ENCODE measurements at places on chromosomes 7 and 10. TPM values are rescaled to one million over a fixed set of nuclear protein-coding genes. Genes with fewer than 3 reads are reported as not detected.

SKIDA1 gene
- 0.13 TPM for polyA plus RNA-seq

KLLN gene
- 0.10 TPM for polyA plus RNA-seq

EPDR1 gene
- polyA plus RNA-seq = not detected

PROSER2 gene
- polyA plus RNA-seq = 13.0 TPM

SEMA3E gene
- 0.91 TPM for polyA plus RNA-seq

TMUB1 gene
- 22.3 TPM for polyA plus RNA-seq

SLC29A4 gene
- polyA plus RNA-seq = 0.43 TPM

- no peaks in the 10 kb centered on the region for H3K4me1 ChIP-seq
- DNase-seq = no peak
- H3K27ac ChIP-seq = no peak overlapping the region
- H3K36me3 ChIP-seq = no peaks in the 10 kb centered on the region
- no peak overlapping the region for H3K4me3 ChIP-seq
- no peaks in the 10 kb centered on the region for H3K27me3 ChIP-seq
These were observed 84.5 kb downstream of the PRKG1 start for GRCh38 chr10:51158832-51159231.

DNA sequence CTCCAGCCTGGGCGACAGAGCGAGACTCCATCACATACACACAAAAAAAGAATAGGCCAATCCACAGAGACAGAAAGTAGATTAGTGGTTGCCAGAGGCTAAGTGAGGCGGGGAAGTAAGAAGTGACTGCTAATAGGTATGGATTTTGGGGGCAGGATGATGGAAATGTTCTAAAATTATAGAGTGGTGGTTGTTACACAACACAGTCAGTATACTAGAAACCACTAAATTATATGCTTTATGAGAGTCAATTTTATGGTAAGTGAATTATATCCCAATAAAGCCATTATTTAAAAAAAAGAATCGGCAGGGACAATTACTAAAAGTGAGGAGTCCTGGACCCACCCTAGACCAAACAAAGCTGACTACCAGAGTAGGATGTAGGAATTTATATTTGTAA, 24.3 kb downstream of the DENND2A start:
- no peak for DNase-seq
- H3K27me3 ChIP-seq = no peaks in the 10 kb centered on the region
- peaks cover 8% of the 10 kb centered on the region for H3K4me1 ChIP-seq
- no peaks in the 10 kb centered on the region for H3K36me3 ChIP-seq
- H3K27ac ChIP-seq = no peak overlapping the region

DNA sequence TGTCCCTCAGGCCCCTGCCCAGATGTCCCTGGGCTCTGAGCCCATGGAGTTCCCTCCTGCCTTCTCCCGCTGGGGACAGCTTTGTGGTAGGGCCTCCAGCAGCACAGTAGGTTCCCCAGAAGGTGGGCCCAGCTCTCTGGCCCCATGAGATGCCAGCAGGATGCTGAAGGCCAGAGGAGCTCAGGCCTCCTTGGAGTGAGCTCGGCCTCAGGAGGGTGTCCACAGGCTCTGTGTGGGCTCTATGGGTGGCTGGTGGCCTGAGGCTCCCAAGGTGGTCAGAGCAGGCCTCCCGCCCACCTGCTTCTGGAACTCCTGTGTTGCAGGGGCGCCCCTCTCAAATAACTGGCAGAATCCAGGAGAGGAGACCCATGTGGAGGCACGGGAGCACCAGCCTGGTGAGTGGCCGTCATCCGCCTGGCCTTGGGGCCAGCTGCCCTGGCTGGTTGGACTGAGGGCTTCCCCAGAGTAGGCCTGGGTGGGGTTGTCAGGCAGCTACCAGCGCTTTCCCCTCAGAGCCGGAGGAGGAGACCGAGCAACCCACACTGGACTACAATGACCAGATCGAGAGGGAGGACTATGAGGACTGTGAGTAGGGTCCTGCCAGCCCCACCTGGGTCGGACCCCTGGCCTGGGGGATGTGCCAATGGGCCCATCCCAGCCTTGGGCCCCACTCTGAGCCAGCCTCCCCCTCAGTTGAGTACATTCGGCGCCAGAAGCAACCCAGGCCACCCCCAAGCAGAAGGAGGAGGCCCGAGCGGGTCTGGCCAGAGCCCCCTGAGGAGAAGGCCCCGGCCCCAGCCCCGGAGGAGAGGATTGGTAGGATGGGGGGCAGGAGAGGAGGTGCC, 3.2 kb downstream of the AEBP1 start:
- H3K27ac ChIP-seq = no peak overlapping the region
- H3K27me3 ChIP-seq = peaks cover 11% of the 10 kb centered on the region
- no peak for DNase-seq
- H3K36me3 ChIP-seq = no peaks in the 10 kb centered on the region
- H3K4me1 ChIP-seq = peaks cover 19% of the 10 kb centered on the region

DNA sequence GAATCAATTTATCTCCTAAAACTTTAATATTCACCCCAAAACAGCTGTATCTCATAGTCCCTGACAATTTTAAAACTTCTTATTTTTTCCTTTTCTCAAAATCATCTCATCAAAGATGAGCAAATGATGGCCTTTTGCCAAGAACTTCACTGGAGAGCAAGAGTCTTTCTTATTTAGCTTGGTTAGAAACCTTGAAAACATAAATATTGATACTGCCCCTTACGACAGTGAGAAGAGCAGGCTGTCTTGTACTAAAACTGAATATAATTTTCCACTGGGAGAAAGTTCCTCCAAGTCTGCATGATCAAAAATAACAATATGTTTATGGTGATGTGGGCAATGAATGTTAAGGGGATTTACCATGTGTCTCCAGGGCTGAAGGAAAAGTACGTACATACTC, 109.0 kb downstream of the COL28A1 start:
- H3K4me1 ChIP-seq = no peaks in the 10 kb centered on the region
- H3K27ac ChIP-seq = no peak overlapping the region
- no peaks in the 10 kb centered on the region for H3K36me3 ChIP-seq
- DNase-seq = no peak

- peaks cover 20% of the 10 kb centered on the region for H3K4me1 ChIP-seq
- H3K27me3 ChIP-seq = no peaks in the 10 kb centered on the region
- H3K36me3 ChIP-seq = peaks cover 5% of the 10 kb centered on the region
- peak overlapping the region; percentile 83 for H3K4me3 ChIP-seq
These were observed 775 bp upstream of the ABHD11 start for GRCh38 chr7:73739387-73739767.

GRCh38 chr7:34059136-34059828, 153.9 kb downstream of the BMPER start:
- no peak overlapping the region for H3K4me3 ChIP-seq
- no peaks in the 10 kb centered on the region for H3K27me3 ChIP-seq
- no peak overlapping the region for H3K27ac ChIP-seq
- no peak for DNase-seq

Data from keratinocyte (primary cell).